GF-D8 (cell line): ENCODE measurements at places on chromosomes 5 and 9.

- no peak for DNase-seq
These were observed 217.2 kb upstream of the TBCA start for GRCh38 chr5:77993141-77993854.

DNA sequence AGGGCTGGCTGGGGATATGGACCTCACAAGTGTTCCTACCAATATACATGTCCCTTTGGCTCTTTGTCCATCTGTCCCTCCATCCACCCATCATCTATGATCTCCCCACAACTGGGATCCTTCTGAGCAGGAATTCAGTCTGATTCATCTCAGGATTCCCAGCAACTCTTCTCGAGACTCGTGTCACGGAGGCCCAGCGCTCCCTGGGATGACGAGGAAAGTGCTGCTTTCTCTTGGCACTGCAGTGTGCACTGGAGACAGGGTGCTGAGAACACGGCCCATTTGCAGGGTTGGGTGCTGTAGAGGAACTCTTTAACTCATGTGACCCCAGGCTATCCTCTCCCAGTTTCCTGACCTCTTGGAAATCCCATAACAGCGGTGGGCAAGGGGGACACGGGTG lies 72.9 kb downstream of the ANGPTL2 start:
- no peak for DNase-seq

DNA sequence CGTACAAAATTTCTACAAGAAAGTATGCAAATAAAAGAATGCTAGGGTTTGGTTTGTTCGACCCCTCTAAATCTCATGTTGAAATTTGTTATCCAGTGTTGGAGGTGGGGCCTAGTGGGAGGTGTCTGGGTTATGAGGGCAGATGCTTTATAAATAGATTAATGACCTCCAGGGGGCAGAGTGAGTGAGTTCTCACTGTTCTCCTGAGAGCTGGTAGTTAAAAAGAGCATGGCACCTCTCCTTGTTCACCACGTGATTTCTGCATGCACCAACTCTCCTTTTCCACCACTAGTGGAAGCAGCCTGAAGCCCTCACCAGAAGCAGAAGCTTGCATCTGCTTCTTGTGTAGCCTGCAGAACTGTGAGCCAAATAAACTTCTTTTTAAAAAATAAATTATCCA lies 50.4 kb upstream of the FAM170A start:
- peak; percentile 2 for DNase-seq

DNA sequence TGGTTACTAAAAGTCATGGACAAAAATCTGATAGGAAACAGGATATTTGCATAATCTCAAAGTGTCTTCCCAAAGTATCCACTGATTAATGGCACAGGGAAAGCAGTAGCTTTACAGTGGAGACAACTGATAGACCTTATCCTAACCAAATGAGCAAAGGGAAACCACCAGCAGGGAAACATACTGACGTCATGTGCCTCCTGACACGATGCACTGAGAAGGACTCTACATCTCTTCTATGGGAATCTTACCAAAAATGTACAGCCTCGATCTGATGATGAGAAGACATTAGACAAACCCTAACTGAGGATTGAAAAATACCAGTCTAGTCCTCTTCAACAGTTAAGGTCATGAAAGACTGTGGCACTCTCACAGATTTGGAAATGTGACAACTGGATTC lies 166.2 kb downstream of the INSYN2B start:
- DNase-seq = no peak

DNA sequence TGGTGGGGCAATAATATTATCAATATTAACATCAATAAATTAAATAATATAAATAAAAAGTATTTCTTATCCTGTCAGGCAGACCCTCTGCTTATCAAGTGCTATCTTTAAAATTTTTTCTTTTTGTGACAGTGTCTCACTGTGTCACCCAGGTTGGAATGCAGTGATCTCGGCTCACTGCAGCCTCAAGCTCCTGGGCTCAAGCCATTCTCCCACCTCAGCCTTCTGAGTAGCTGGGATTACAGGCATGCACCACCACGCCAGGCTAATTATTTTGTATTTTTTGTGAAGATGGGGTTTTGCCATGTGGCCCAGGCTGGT lies 53.2 kb downstream of the NDST1 start:
- no peak for DNase-seq

DNA sequence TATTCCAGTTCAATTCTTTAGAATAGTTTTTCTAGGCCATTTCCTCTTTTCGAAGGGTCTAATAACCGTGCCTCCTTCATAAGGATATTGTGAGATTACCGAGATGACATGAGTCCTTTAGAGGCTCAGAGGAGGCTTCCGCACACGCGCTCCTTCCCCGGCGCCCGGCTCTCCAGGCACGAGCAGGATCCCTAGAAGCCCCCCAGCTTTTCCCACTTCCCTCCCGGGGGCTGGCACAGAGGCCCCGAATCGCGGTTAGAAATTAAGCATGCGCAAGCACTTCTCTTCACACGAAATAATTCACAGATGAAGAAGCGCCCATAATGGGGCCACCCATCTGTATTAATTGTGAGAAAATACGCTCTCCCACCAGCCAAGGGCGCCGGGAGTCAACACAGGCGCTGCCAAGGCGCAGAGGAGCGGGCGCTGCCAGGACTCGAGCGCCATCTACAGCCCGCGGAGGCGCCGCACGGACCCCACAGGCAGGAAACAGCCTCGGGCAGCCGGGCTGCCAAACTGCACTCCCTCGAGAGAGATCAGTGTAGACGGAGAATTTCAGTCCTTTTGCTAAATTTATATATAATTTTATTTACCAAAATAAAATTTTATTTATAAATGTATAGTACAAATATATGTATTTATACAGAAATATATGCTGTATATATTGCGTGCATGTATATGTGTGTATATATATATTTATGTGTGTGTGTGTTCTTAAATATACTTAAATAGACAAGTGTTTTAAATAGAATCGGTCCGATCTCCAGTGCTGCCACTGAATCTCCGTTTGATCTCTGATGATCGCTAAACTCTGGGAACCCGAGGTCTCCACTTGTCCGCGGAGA lies 258.1 kb upstream of the NFIL3 start:
- DNase-seq = peak; percentile 1

- DNase-seq = no peak
These were observed 215.1 kb upstream of the NREP start for GRCh38 chr5:111972080-111972479.

- DNase-seq = no peak
These were observed 512.9 kb downstream of the EFNA5 start for GRCh38 chr5:107157809-107158208.

GRCh38 chr5:66880401-66880800 lies 284.2 kb downstream of the MAST4 start:
- DNase-seq = no peak

- no peak for DNase-seq
These were observed 520.4 kb downstream of the RAB3C start for GRCh38 chr5:59103303-59103702.

- DNase-seq = no peak
These were observed 109.9 kb downstream of the UGCG start for GRCh38 chr9:112006361-112007020.

DNA sequence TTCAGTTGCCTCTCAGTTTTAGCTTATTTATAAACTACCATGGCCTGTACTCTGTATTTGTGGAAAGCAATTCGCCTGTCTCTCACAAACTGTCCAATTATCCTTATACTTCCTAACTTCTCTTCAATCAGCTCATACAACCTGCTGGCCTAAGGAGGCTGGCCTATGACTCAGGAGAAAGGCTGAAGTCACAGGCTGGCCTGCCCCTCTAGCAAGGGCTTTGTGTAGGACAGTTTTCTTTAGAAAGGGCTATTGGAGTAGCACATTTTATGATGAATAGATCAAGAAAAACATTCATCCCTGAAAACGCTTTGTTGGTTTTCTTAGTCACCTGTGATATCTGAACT lies 988.7 kb upstream of the ARRDC3 start:
- DNase-seq = no peak

GRCh38 chr5:553874-554273 lies 29.6 kb upstream of the SLC9A3 start:
- DNase-seq = no peak

DNA sequence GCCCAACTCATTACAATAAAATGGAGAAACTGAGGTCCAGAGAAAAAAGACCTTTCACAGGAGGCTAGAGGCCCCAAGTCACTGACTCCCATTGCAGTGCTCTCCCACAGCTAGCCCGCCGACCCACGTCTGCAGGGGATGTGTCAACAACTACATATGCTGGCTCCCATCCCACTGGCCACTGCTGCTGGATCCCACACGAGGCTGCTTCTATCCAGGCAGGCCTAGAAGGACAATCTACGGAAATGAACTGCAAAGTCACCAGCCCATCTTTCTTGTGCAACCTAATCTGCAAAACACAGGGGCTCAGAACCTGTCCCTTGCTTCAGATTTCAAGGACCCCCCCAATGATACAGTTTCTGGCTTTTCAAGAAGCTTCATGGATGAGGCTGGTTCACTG lies 24.0 kb downstream of the RAPGEF1 start:
- DNase-seq = no peak

- DNase-seq = no peak
These were observed 14.3 kb upstream of the TIFAB start for GRCh38 chr5:135466178-135467050.

DNA sequence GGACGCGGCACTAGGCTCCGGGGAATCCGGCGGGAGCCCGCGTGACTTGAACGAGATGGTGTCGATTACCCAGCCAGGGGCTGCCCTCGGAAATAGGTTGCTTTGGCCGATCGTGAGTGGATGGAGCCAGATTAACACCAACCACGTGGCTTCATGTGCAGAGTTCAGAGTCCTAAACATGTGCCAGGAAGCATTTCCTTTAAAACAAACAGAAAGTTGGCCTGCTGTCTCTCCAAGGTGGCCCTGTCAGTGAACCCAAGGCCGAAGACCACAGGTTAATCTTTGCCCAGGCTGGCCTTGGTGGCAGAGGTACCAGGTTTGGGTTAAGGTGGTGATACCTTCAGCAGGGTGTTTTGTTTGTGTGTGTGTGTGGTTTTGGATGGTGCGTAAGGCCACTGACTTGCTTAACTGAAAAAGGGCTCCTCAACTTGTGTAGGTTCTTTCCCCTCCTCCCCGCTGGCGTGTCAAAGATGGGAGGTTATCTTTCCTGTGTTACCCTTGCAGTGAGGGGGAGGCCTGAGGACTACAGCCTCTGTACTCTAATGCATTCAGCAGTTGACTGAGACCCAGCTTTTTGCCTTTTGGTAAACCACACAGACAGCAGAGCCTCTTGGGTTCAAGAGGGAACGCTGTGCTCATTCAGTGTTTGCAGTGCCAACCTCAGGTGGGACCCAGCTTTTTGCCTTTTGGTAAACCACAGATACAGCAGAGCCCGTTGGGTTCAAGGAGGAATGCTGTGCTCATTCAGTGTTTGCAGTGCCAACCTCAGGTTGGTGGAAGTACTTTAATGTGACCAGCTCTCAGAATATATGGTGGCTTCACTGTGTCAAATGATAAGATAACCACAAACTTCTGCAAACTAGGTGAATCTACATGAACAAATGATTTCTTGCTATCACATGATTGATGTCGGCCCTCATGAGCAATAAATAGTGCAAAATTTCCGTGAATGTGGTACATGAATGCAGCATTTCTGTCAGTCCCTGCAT lies 1.4 kb downstream of the IQGAP2 start:
- peak; percentile 13 for DNase-seq
